ENCODE measurements at places on chromosomes 6 and 20.
A peak's percentile ranks its signal among the peaks of the same experiment; 100 is the strongest.

DNA sequence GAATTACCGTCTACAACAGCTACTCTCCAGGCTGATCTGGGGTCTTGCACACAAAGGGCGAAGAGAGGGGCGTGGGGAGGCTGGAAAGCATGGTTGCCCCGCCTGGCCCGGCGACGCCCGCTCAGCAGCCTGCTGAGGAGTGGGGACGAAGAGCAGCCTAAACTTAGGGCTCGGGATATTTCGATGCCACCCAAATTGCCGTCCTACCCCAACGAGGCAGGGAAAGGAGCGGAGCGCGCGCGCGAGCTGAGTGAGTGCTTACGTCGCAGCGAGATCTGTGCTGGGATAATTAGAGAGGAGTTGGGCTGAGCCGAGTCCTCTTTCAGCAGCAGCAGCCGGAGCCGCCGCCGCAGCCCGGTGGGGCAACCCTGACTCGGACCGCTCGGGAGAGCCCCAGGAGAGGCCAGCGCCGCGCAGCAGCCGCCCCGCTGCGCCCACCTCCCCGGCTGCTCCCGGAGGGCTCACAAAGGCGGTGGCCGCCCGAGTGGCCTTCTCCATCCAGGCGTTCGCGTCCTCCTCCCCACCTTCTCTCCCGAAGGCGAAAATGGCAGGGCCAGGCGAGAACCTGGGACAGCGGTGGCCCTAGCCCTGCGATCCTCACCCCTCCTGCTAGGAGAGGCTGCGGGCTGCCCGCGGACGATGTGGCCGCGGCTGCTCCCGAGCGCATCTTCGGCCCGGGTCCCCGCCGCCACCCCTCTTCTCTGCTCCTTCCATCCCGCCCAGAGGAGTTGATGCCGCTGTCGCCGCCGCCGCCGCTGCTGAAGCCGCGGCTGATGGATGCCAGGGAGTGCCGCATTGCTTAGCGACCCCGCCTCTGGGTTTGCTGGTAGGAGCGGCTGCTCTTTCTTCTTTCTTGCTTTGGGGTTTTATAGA lies at the start of gene CLVS2:
CLVS2 (plus strand) TSS at position 315 of the 873 bp plus-strand sequence. CDS start 1,543 bp downstream, outside the sequence.
- no peaks in the 10 kb centered on the region for H3K36me3 ChIP-seq
- peak within 1 kb of the TSS; percentile 20 for H3K4me3 ChIP-seq
- no peaks in the 10 kb centered on the region for H3K4me1 ChIP-seq
- H3K27me3 ChIP-seq, result no peaks in the 10 kb centered on the region
- DNase-seq, result peak; percentile 25

DNA sequence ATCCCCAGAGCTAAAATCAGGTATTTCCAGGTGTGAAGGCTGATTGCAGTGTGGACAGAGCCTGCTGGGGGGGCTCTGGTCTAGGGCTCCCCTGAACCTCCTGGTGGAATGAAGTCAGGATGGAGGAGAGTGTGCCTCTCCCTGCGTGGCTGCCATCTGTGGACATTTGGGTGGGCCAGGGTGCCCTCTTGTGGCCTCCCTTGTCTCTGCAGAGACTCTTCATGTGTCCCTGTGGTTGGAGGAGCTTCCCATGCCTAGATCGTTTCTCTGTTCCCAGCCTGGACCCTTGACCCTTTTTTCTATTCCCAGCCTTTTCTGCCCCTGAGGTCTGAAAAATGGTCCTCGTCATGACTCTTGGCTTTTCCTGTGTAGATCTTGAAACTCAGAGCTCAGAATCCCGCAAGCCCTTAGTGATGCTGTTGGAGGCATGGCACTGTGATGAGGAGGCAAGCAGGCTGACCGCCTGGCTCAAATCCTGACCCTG lies 9.9 kb upstream of the PSMF1 start:
- peak; percentile 8 for DNase-seq
- no peaks in the 10 kb centered on the region for H3K4me1 ChIP-seq
- no peak overlapping the region for H3K27ac ChIP-seq
- no peak overlapping the region for H3K4me3 ChIP-seq
- no peaks in the 10 kb centered on the region for H3K27me3 ChIP-seq

- no peak overlapping the region for H3K4me3 ChIP-seq
- H3K4me1 ChIP-seq, result no peaks in the 10 kb centered on the region
- H3K36me3 ChIP-seq, result no peaks in the 10 kb centered on the region
- no peak overlapping the region for H3K27ac ChIP-seq
- no peaks in the 10 kb centered on the region for H3K27me3 ChIP-seq
- DNase-seq, result peak; percentile 64
These were observed 28.4 kb downstream of the DCDC2 start for GRCh38 chr6:24329451-24329850.

- H3K36me3 ChIP-seq, result no peaks in the 10 kb centered on the region
- no peaks in the 10 kb centered on the region for H3K27me3 ChIP-seq
- H3K27ac ChIP-seq, result no peak overlapping the region
- H3K4me3 ChIP-seq, result no peak overlapping the region
These were observed 129.6 kb upstream of the DOK5 start for GRCh38 chr20:54345821-54346220.

GRCh38 chr6:84583784-84584183 lies 180.6 kb downstream of the TBX18 start:
- no peaks in the 10 kb centered on the region for H3K4me1 ChIP-seq
- H3K36me3 ChIP-seq, result no peaks in the 10 kb centered on the region
- peak; percentile 33 for DNase-seq
- H3K4me3 ChIP-seq, result no peak overlapping the region

- no peak overlapping the region for H3K27ac ChIP-seq
- no peaks in the 10 kb centered on the region for H3K4me1 ChIP-seq
- H3K36me3 ChIP-seq, result no peaks in the 10 kb centered on the region
These were observed 30.1 kb downstream of the CPNE5 start for GRCh38 chr6:36809156-36809555.

DNA sequence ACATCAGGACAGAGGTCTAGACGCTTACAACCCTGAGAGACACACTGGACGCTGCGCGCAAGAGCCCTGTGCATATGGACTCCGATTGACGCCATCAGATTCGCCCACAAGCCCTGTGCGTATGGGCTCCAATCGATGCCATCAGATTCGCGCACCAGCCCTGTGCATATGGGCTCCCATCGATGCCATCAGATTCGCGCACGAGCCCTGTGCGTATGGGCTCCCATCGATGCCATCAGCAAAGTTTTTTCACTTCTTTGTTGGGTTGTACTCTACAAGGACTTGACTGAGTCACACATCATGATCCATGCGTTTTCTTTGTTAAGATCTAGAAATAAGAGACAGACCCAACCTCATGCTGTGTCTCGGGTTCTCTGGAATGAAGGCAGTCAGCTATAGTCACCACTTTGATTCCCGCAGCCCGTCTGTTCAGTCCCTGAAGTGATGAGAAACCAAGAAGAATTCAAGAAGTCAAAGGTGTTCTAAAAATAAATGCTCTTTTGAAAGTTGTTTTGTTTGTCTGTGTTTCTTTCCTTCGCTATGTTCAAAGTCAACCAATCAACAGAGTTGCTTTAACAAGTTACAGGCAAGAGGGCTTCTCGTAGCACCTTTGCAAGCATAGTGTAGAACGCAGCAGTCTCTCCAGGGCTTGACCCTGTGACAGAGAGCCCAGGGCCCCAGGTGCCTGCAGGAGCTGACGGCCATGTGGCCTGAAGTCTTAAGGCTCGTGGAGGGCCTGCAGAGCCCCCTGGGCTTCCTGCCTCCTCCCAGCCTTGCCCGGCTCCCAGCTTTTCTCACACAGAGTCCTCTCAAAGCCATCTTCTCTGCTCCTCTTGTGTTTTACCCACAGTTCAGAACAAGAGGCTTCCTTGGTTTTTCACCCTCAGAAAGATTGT lies 7.9 kb downstream of the RPS6KA2 start:
- H3K27me3 ChIP-seq, result no peaks in the 10 kb centered on the region
- H3K4me3 ChIP-seq, result no peak overlapping the region
- DNase-seq, result peak; percentile 97
- peaks cover 5% of the 10 kb centered on the region for H3K36me3 ChIP-seq

DNA sequence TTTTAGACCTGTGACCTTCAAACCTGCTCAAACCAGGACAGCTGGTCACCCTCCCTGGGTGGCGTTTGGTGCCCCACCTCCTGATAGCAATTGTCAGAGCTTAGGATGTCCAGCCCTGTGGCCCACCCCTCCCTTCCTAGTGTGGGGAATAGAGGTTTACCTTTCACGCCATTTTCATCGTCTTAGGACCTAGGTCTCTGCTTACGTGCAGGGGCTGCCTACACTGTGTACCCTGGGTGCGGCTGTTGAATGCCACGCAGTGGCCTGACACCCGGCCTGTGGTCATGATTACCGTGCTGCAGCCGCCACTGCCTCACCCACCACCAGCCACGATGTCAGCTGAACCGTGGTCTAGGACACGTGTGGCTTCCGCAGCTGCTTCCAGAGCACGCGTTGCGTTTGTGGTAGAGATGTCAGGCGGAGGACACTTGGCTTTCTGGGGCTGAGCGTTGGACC lies 157.3 kb downstream of the DTNBP1 start:
- peaks cover 7% of the 10 kb centered on the region for H3K4me1 ChIP-seq
- no peak for DNase-seq
- no peak overlapping the region for H3K4me3 ChIP-seq

DNA sequence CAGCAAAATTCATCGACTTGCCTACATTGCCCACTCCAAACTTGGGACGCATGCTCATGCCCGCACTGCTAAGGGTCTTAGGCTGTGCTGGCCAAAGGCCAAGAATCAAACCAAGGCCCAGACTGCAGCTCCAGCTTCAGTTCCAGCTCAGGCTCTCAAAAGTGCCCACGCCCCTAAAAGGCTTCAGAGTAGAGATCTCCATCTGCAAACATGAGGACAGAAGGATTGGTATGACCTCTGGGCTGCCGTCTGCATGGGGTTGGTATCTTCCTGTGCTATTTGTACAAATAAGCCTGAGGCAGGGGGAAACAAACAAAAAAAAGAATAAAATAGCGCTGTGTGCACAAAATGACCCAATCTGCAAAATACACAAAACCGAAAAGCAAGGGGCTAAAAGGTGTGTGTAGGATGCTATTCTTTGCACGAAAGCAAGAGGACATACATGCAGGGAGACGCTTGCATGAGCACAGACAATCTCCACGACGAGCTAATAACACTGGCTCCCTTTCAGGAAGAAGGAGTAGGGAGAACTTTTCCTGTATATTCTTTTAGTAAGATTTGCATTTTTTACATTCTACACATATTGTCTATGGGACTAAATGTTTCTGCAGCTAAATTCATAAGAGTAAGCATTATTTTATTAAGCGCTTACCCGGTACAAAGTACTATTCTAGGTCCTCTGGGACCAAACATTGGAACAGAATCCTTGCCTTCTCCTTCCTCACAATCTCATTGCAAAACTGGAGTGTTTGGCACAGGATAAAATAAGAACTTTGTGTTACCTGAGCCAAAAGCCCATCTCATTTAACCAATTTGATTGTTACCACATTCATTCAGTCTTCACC lies 33.1 kb downstream of the ATP9A start:
- H3K36me3 ChIP-seq, result no peaks in the 10 kb centered on the region
- no peak for DNase-seq
- no peak overlapping the region for H3K27ac ChIP-seq
- no peak overlapping the region for H3K4me3 ChIP-seq
- H3K4me1 ChIP-seq, result peaks cover 5% of the 10 kb centered on the region

DNA sequence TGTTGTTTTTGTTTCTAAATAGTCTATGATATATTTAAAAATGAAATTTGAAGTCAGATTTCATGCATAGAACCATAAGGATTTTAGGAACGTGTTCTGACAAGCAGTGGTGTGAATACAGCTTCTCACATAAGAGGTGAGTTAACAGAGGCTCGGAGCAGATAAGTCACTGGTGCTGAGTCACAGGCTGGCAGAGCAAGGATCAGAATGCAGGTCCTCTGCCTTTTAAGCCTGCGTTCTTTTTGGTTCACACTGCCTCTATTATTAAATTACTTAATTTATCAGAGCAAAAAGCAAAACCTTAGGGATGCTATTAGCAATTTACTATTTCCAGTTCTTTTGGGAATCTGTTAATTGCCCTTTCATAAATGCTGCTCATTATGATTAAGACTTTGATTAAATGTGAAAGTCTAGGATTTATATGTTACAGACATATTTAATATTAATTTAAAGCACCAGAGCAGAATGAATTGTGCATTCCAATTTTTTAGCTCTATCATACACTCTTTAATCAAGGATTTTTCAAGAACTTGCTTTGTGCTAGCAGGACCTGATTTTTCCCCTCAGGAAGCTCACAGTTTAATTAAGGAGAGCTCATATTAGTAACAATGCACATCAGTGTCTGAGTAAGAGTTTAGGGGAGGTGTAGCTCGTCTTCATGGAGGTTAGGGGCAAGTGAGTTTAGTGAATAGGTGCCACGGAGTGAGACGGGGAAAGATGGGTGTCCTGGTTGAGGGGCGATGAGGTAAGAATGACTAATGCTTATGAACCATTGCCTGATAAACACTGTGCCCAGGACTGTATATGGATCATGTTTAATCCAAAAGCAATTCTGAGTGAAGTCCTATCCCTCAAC lies 212.7 kb upstream of the AGPAT4 start:
- no peak overlapping the region for H3K27ac ChIP-seq
- DNase-seq, result peak; percentile 41
- H3K27me3 ChIP-seq, result no peaks in the 10 kb centered on the region
- H3K36me3 ChIP-seq, result no peaks in the 10 kb centered on the region

DNA sequence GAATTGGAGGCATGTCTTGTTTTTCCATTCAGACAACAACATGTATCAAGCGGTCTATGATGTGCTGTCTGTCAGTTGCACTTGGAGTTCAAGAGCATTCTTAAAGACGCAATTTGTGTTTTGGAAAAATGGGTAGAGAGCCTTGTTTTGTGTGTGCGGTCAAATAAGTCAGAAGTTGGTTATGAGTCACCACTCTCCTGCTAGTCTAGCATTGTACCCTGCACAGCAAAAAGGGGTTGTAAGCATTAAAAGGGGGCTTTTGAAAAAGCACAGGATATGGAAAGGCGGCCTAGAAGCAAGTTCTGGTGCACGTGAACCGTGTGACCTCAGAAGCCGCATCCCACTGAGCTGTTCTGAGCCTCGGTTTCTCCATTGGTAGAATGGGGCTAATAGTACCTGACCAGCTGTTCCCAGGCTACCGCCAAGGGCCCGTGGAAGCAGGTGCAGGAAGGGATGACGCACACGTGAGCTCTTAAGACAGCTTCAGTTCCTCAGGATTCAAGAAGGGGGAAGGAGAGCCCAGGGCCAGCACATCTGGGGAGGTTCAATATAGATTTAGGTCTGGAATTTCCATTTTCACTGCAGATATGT lies 61.6 kb upstream of the SNX9 start:
- no peak overlapping the region for H3K4me3 ChIP-seq
- H3K36me3 ChIP-seq, result no peaks in the 10 kb centered on the region
- DNase-seq, result peak; percentile 83
- peaks cover 33% of the 10 kb centered on the region for H3K4me1 ChIP-seq
- H3K27me3 ChIP-seq, result no peaks in the 10 kb centered on the region
- peak overlapping the region; percentile 58 for H3K27ac ChIP-seq

GRCh38 chr6:41608443-41609151 lies 29.7 kb upstream of the MDFI start:
- no peak overlapping the region for H3K4me3 ChIP-seq
- no peaks in the 10 kb centered on the region for H3K36me3 ChIP-seq
- H3K27ac ChIP-seq, result no peak overlapping the region
- no peaks in the 10 kb centered on the region for H3K27me3 ChIP-seq

GRCh38 chr6:48747471-48747870 lies 636.5 kb upstream of the PTCHD4 start:
- H3K4me1 ChIP-seq, result peaks cover 3% of the 10 kb centered on the region
- no peak overlapping the region for H3K4me3 ChIP-seq
- no peak overlapping the region for H3K27ac ChIP-seq
- no peaks in the 10 kb centered on the region for H3K27me3 ChIP-seq
- no peak for DNase-seq
- no peaks in the 10 kb centered on the region for H3K36me3 ChIP-seq

- no peak overlapping the region for H3K27ac ChIP-seq
- H3K4me3 ChIP-seq, result no peak overlapping the region
- no peaks in the 10 kb centered on the region for H3K36me3 ChIP-seq
- DNase-seq, result peak; percentile 61
These were observed 210.4 kb downstream of the FOXC1 start for GRCh38 chr6:1820165-1820564.

GRCh38 chr20:29306390-29307072 lies 1950.9 kb upstream of the DEFB115 start:
- no peaks in the 10 kb centered on the region for H3K27me3 ChIP-seq
- H3K36me3 ChIP-seq, result no peaks in the 10 kb centered on the region
- no peak overlapping the region for H3K27ac ChIP-seq
- no peaks in the 10 kb centered on the region for H3K4me1 ChIP-seq

Data from fibroblast of lung (primary cell).